ENCODE measurements at places on chromosomes 6 and 20.

DNA sequence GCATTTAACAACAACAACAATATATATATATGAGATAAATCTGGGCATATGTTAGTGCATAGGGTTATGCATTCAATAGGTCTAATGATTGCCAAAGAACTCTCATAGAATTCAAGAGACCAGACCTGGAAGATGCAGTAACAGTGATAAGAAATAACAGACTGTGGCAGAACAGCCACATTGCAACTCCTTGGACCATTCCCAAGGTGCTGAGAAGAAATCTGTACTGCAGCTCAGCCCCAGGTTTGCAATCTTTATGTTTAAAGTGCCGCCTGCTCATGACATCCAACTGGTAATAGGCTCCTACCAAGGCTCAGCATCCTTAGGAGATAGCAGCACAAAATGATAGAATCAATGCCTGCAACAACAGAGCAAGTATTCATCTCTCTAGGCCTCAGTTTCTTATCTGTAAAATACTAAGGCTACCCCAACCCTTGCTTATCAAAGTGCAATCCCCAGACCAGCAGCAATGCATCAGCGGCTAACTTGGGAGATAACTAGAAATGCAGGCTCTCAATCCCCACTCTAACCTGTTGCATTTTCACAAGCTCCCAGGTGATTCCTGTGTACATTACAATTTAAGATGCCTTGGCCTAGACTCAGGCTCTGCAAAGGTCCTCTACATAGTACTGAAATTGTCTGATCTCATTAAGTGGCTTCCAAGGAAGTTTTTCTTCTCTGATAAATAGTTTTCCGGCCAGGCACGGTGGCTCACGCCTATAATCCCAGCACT is 30.6 kb upstream of the PIM1 start:
- DNase-seq, result no peak

- DNase-seq, result no peak
Observed at GRCh38 chr6:9924971-9925370, 489.9 kb downstream of the TFAP2A start.

- DNase-seq, result peak; percentile 78
Observed at GRCh38 chr6:6696867-6697531, 108.5 kb downstream of the LY86 start.

DNA sequence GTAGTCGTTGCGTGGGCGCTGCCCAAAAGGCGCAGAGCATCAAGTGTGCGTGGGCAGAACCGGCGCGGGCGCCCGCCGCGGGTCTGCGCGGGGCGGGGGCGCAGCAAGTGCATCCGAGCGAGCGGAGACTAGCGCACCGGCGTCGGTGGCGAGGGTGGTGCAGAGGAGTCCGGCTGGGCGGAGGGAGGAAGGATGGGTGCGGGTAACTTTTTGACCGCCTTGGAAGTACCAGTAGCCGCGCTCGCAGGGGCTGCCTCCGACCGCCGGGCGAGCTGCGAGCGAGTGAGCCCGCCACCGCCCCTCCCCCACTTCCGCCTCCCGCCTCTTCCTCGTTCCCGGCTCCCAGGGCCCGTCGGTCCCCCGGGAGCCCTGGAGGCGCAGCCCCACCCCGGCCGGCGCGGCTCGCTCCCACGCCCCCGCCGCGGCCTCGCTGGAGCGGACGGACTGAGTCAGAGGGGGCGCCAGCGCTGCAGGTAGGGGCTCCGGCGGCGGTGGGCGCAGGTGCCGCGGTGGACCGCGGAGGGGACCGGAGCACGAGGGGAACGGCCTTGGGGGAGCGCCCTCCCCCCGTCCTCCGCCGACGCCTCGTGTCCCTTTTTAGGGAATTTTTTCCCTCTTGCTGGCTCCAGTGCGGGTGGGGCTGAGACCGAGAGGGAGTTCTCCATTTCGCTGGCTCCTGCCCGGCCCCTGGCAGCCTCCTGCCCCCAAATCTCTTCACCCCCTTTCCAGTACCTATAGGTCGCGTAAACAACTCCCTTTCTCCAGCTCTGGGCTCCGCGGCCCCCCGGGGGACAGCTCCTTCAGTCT is 1.6 kb upstream of the DBNDD2 start:
- peak; percentile 30 for DNase-seq

DNA sequence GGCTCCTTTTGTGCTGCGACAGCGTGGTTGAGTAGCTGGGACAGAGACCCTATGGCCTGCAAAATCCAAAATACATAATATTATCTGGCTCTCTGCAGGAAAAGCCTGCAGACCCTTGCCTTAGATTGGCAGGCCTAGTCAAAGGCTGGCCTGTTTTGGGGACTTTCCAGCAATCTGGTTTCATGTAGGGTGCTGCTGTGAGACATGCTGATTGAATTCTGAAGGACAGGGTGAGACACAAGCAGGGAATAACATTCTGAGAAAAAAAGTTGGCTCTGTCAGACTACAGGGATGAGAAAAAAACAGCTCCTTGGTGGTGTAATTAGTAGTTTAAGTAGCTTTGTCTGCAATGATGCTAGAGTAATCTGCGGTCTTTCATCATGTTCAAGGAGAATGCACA is 402.7 kb upstream of the AGPAT4 start:
- DNase-seq, result no peak

GRCh38 chr20:63217706-63218105 is 1.8 kb upstream of the YTHDF1 start:
- DNase-seq, result no peak

Data from fibroblast of mammary gland (primary cell).